Epithelial cell of proximal tubule (primary cell): ENCODE measurements at places on chromosomes 2 and 18. TPM values are rescaled to one million over a fixed set of nuclear protein-coding genes. Genes with fewer than 3 reads are reported as not detected.

DNA sequence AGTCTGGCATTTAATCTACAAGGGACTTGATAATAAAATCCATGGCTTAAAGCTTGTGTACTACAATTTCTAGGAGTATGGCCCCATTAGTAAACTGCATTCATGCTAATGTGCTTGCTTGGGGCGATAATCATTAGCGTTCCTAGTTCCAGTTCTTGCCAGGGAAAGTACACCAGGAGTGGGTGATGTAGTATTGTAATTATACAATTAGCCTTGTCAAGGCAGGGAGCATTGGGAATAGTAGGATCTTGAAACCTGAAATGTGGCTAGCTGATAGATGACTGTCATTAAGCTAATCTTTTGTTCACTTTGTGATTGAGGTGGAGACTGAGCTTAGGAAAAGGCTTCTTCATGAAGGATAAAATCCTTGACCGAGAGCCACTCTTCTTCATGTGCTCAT lies 989.2 kb downstream of the CPS1 start:
- DNase-seq: no peak

- DNase-seq: no peak
Measured at GRCh38 chr2:174036825-174037224, 71.7 kb upstream of the SP3 start.

GRCh38 chr18:56726906-56727305 lies 75.7 kb downstream of the WDR7 start:
- DNase-seq: no peak

DNA sequence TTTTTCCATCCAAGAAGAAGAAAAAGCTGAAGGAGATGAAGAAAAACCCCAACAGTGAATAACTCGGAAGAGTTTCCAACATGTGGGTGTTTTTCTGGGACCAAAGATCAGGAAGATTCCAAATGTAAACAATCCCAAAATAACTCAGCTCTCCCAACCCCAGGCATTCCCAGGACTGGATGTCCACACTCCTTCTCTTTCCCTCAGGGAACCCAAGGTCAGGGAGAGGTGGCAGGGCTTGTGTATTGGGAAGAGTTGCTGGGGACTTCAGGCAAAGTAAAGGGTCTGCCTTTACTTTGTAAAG lies 268.0 kb downstream of the DYSF start:
- DNase-seq: no peak

DNA sequence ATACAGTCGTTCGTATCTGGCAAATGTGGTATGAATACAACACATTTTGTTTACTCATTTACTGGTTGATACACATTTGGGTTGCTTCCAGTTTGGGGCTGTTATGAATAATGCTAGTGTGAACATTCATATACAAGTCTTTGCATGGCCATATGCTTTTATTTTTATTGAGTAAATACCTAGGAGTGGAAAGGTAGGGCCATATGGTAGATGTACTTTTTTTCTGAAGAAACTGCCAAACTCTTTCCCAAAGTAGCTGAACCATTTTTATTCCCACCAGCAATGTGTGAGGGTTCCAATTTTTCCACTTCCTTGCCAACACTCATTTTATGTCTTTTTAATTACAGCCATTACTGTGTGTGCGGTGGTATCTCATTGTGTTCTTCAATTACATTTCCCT lies 496.2 kb upstream of the NRXN1 start:
- DNase-seq: no peak

Gene ALPG
- total RNA-seq: not detected in 2 replicates
